ENCODE measurements at places on chromosomes 1 and 21.

DNA sequence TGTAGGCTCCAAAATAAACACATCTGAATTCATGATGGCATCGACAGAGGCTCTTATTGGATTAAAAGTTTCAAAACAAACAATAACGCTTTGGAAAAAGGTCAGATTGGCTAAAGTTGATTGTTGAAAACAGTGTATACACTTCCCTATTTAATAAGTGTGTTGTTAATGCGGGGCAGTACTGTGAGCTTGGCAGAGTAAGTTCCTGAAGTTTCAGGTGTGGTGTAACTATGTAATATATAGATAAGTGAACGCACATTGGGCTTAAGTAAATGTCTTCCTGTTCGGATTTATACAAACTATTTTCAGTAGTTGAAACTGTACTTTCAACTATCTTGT, 810 bp downstream of the ZBTB37 start:
- no peak for DNase-seq

DNA sequence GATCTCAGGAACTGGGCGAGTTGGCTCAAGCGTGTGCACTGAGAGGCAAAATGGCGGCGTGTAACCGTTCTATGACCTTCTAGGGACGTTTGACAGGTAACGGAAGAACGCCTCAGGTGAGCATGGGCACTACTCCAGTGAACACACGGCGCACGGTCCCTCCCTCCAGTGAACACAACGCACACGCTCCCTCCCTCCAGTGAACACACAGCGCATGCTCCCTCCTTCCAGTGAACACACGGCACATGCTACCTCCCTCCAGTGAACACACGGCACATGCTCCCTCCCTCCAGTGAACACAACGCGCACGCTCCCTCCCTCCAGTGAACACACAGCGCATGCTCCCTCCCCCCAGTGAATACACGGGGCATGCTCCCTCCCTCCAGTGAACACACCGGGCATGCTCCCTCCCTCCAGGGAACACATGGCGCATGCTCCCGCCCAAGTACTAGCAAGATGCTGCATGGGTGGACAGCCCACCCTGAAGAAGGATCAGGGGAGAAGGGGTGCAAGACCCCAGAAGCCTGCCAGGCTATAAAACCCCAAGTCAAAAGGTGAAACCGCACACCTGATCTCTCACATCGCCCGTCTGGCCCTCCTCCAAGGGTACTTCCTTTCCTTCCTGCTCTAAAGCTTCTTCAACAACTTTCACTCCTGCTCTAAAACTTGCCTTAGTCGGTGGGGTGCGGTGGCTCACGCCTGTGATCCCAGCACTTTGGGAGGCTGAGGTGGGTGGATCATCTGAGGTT, 3.5 kb downstream of the C1orf159 start:
- DNase-seq, result no peak

- DNase-seq, result peak; percentile 89
Measured at GRCh38 chr1:110190282-110190929, 19.7 kb upstream of the KCNC4 start.

- DNase-seq, result no peak
Measured at GRCh38 chr1:117143172-117143571, 21.6 kb upstream of the TRIM45 start.

DNA sequence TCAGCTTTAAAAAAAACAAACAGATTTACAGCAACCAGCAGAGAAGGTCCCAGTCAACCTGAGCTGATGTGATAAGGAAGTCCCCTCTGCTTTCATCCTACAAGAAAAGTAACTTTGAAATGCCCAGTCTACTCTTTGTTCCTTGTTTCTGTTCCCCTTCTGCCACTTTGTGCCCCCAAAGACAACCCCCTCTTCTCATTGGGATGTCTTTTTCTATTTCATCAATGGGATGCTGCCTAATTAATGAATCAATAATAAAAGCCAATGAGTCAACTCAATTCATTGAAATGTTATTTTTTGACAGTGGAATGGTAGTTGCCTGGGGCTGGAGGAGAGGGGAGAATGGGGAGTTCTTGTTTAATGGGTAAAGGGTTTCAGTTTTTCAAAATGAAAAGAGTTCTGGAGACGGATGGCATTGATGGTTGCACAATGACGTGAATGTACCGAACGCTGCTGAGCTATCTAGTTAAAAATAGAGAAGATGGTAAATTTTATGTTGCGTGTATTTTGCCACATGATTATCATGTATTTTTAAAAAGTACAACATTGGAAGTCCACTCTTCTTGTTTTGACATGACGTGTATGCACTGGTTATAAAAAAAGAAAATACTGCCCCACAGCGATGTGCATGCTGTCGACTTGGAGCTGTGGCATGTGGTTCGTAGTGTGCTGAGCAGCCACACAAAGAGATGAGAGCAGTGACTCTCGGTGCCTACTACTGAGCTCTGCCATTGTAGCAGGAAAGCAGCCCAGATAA, 22.4 kb upstream of the PADI2 start:
- DNase-seq, result no peak

DNA sequence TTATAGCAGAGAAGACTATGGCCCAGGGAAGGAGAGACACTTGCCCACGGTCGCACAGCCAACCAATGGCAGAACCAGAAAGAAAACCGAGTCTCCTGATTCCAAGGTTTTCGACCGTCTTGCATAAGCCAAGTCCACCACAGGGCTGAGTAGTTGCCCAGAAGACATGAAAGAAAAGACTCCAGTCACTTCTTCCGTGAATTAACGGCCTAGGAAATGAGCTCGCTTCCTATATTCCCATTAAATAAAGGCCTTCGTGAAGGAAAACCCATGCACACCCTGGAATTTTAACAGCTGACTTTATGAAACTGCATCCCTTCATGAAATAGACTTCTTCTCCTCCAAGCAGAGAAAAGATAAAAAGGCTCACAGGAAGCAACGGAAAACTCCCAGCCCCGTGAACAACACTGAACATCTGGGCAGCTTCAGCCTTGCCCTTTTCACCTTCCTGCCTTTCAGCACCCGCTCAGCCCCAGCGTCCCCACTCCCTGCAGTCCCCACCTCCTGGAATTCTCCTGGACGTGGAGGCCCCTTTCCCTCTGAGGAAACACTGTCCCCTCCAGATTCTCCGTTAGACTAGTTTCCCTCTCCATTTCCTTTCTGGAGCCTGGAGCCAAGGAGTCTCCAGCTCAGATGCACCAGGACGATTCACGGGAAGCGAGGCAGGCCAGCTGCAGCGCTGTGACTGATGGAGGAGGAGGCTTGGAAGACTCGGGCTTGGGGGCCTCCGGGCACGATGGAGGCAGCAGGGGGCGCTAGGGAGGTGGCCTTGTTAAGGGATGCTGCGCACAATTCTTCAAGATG, 2.7 kb upstream of the MYOC start:
- no peak for DNase-seq

DNA sequence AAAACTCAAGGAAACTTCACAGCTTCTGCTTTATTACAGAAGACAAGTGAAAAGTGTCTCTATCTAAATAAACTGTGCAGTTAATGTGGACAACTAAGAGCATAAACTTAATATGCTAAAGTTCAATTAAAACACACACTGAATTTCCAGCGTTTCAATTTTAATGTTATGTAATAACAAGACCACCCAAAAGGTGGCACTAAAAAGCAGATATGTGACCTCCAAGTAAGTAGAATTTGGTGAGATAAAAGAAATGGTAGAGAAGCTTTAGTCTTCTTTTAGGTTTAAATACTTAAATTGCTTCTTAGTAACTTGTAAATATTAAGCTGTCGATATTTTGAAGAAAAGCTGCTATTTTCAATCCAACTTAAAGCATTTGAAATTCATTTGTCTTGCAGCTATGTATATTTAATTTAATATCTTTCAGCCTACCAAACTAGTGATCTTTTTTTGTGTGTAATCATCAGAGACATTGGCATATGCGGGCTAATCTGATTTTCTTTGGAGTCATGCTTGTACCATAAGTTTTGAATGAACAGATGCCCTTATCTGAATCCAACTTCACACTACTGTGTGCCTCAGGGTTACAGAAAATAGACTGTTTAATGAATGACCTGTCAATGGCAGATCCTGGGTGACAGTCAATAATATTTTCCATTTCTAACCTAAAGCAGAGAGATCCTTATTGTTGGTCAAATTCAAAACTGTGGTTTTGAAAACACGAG, 36.5 kb upstream of the ADAMTS1 start:
- peak; percentile 1 for DNase-seq

GRCh38 chr1:117794073-117794472, 135.3 kb downstream of the GDAP2 start:
- DNase-seq, result no peak

GRCh38 chr1:47771751-47772150, 225.4 kb downstream of the TRABD2B start:
- no peak for DNase-seq

- no peak for DNase-seq
Measured at GRCh38 chr1:169486281-169487051, 722 bp upstream of the SLC19A2 start.

DNA sequence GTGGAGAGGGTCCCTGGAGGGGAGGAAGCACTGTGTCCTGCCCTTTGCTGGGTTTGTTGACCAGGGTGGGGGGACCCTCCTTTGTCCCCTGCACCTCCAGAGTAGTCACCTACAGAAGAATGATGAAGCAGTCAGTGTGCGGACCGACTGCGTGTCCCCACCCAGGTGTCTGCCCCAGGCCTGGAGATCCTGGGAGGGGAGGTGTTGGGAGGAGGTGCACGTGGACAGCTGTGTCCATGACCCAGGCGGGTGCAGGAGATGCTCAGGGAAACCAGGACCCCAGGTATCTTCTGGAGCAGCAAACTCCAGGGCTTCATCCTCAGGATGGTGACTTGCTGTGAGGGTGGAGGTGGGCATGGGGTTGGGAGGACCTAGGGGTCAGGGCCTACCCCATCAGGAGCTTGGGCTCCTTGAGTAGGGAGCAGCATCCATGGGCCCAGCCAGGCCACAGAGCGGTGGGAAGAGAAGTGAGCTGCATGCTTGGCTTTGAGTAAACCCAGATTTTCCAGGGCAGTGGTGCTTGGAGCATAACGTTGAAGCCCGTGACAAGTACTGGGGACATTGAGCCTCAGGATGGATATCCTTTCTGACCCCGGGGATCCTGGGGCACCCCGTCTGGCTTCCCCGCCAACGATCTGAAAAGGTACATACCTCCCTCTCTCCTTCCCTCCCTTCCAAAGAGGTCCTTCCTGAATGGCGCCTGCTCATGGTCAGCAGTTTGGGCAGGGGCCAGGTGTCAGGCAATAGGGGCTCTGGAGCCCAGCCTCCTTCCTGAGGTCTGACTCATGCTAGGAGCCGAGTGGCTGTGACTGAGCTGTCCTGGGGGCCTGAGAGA, 13.7 kb downstream of the ACTRT2 start:
- no peak for DNase-seq

DNA sequence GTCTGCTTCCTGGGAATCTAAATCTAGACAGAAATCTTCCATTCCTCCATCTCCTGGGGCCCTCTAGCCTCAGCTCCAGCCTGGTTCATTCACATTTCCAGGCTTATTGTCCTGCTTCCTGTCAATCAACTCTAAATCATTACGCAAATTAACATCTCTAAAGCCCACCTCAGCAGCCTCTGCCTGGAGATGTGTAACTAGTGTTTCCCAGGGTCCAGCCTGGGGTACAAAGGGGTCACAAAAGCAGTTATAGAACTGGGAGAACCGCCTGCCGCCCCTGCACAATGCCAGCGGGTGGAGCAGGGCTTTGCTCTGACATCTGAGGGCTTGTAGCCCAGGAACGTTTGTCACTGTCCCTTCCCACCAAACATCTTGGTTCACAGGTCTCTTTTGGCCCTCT, 373.5 kb downstream of the RRAGC start:
- DNase-seq, result no peak

- no peak for DNase-seq
Measured at GRCh38 chr1:3270403-3271245, 183.8 kb upstream of the ARHGEF16 start.

DNA sequence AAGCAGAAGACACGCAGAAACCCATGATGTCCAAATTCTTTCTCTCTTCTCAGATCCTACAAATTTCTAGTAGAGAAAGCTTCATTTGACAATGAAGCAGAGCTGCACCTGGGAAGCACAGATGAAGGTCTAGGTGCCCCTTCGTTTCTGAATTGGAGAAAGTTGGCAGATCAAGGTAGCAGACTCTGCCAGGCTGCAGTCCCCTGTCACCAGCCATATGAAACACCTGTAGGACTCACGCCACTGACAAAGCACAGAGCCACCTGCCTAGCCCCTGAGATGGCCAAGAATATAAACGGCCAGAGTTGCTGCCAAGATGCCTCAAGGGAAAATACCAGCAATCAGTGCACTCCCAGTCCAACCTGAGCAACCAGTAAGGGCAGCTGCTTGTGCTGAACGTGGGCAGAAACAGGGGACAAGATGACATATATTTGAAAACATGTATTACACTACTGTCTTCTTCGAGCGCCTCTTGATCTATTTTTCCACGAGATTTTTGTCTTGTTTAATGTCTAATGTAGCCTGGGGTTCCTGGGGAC, 20.6 kb upstream of the PLEKHA6 start:
- no peak for DNase-seq

DNA sequence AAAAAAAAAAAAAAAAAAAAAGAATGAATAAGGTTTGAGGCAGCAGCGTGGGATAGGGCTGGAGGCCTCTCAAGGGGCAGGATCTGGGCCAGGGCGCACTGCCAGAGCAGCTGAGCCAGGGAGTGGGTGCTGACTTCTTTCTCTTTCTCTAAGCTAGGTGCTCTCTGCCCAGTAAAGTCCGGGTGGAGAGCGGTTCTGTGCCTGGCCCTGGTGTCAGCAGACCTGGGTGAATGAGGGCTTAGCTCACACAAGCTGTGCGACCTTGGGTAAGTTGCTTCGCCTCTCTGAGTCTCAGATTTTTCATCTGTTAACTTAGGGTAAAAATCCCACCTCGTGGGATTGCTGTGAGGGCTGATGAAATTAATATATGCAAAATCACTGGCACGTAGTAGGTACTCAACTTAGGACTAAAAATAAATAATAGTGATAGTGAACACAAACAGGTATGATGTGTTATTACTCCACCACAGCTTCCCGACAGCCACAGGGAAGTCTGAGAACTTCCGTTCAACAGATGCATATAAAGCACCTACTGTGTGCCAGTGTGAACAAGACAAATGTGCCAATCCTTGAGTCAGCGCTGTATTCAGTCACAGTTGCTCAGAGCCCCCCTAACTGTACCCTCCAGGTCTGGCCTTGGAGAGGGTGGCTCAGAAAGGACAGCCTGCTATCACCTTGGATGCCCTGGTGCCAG, 2.0 kb upstream of the FAM131C start:
- DNase-seq, result no peak

- no peak for DNase-seq
Measured at GRCh38 chr1:51288578-51288977, 41.8 kb downstream of the TTC39A start.

GRCh38 chr21:37008724-37009123, 2.2 kb downstream of the RIPPLY3 start:
- peak; percentile 97 for DNase-seq

DNA sequence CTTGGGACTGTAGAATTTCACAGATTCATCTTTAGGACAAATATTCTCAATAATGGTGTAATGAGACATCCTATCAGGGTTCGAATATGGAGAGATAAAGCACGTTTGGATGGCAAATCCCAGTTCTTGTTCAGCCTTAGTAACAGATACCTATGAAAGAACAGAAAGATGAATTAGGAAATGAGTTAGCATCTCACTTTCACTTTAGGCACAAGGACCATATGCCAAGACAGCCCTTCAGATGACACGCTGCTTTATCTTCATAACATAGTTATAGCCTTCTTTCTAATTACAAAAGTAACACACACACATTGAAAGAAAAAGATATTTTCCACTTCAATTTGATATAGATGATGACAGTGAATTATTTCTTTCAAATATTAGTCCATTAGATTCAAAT, 173.6 kb downstream of the TGFBR3 start:
- DNase-seq, result no peak

Data from NCI-H1105 treated with DMSO at 0.1 percent for 48 hours (cell line).